ENCODE measurements at places on chromosomes 5 and 9. TPM values are rescaled to one million over a fixed set of nuclear protein-coding genes. Genes with fewer than 3 reads are reported as not detected.

PGM5 gene
- total RNA-seq = not detected

DNA sequence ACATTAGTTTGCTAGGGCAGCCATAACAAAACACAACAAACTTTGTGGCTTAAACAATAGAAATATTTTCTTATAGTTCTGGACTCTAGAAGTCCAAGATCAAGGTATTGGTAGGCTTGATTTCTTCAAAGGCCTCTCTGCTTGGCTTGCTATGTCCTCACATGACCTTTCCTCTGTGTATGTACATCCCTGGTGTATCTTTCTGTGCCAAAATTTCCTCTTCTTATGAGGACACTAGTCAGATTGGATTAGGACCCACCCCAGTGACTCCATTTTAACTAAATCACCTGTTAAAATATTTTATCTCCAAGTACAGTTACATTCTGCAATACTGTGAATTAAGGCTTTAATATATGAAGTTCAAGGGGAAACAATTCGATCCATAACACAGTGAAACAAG, 168.9 kb upstream of the CCNH start:
- H3K4me1 ChIP-seq = no peaks in the 10 kb centered on the region
- no peak for DNase-seq
- peaks cover 2% of the 10 kb centered on the region for H3K27me3 ChIP-seq

DNA sequence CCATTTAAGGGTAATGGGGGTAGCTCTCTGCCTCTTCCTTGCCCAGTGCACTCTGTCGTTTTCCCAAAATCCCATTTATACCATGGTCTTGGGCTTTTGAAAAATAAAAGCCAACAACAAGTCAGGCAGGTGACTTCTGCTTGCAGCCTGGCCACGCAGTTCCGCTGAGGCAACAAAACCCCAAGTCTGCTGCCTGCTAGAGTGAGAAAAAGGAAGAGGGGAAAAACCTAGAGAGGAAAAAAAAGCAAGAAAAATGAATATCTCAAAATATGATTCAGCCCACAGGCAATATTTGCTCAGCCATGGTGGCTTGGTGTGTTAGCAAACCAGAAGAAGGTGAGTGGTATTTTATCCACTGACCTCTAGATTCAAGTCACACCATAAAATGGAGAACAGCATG, 148.2 kb upstream of the FSTL4 start:
- H3K36me3 ChIP-seq = no peaks in the 10 kb centered on the region
- H3K4me3 ChIP-seq = no peak overlapping the region
- peak; percentile 36 for DNase-seq
- peaks cover 3% of the 10 kb centered on the region for H3K27me3 ChIP-seq
- H3K4me1 ChIP-seq = no peaks in the 10 kb centered on the region
- no peak overlapping the region for H3K27ac ChIP-seq

DNA sequence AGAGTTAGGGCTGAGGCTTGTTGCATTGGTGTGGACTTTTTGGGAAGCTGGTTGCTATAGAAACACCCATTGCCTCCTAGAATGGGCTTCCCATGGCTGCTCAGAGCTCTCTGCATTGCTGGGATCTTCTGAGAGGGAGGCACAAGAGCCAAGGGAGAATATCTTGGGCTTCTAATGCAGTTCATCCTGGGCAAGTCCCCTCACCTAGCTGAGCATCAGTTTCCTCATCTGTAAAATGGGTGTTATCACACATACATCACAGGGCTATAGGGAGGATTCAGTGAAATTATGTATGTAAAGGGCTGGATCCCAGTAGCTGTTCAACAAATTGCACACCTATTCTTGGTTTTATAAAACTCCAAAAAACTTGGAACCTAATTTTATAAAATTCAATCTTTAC, 106.1 kb upstream of the ALDH1B1 start:
- no peaks in the 10 kb centered on the region for H3K4me1 ChIP-seq
- no peaks in the 10 kb centered on the region for H3K36me3 ChIP-seq
- H3K27me3 ChIP-seq = peaks cover 41% of the 10 kb centered on the region

- H3K27me3 ChIP-seq = no peaks in the 10 kb centered on the region
- H3K27ac ChIP-seq = no peak overlapping the region
- no peak for DNase-seq
- no peak overlapping the region for H3K4me3 ChIP-seq
- H3K36me3 ChIP-seq = no peaks in the 10 kb centered on the region
These were observed 57.4 kb downstream of the OR2K2 start for GRCh38 chr9:111272581-111272980.

DNA sequence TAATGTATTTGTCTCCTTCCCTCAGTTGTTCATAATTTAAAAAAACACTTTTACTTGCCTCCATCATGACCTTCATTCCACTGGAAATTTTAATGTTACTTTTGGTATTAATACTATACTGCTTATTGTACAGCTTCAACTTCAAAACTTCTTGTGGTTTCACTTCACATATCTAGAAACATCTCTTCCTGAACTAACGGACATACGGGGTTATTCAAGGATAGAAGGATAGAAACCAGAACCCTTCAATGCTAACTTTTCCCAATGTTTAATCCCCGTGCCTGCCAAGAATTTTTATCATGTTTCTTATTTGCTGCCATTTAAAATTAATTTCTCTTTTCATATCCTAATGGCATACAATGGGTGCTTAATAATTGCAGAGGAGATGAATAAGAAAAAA, 36.3 kb upstream of the SETD9 start:
- no peak for DNase-seq
- no peaks in the 10 kb centered on the region for H3K4me1 ChIP-seq
- H3K27ac ChIP-seq = no peak overlapping the region
- peaks cover 58% of the 10 kb centered on the region for H3K36me3 ChIP-seq
- no peaks in the 10 kb centered on the region for H3K27me3 ChIP-seq

- peak overlapping the region; percentile 10 for H3K4me3 ChIP-seq
- H3K27ac ChIP-seq = peak overlapping the region; percentile 63
- H3K27me3 ChIP-seq = no peaks in the 10 kb centered on the region
- no peak for DNase-seq
- H3K36me3 ChIP-seq = peaks cover 24% of the 10 kb centered on the region
- H3K4me1 ChIP-seq = peaks cover 69% of the 10 kb centered on the region
These were observed 50.4 kb downstream of the RUSC2 start for GRCh38 chr9:35540315-35540714.

DNA sequence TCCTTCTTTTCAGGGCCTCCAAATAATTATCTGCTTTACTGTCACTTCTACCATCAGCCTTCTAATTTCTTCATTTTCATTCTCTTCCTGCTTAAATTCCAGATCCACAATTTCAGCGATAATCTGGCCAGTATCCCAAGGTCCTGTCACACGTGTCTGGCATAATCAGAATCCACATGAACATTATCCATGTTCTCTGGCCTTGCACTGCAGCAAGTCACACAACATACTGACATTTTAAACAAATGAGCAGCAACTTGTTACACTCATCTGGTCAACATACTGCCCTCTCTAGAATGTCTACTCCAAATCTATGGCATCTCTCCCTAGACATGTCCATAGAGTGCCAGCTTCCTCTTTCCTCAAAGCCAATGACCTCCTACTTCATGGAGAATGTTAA, 43.8 kb upstream of the RASEF start:
- H3K36me3 ChIP-seq = no peaks in the 10 kb centered on the region
- DNase-seq = no peak
- peaks cover 3% of the 10 kb centered on the region for H3K27me3 ChIP-seq
- H3K4me3 ChIP-seq = no peak overlapping the region

ACOT12 gene
- total RNA-seq = not detected

DNA sequence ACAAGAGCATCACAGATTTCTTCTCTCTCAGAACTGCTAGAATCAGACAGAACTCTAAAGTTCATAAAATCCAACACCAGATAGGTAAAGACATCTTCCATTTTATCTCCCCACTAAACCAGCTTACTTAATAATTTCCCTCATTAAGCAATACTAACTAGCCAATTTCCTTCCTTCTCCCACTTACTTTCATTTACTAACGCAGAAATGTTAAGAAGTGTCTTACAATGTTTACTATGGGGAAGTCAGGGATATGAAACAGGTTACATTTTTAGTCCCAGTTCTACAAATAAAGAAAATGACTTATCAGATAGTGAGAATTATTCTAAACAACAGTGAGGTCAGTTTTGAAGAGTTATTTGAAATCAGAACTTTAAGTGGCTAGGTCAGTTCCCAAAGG, 236.5 kb downstream of the FBXL17 start:
- no peaks in the 10 kb centered on the region for H3K36me3 ChIP-seq
- no peaks in the 10 kb centered on the region for H3K27me3 ChIP-seq
- no peak overlapping the region for H3K4me3 ChIP-seq
- DNase-seq = no peak

GRCh38 chr9:123524866-123525265, 168.9 kb downstream of the CRB2 start:
- no peak for DNase-seq
- no peaks in the 10 kb centered on the region for H3K4me1 ChIP-seq
- H3K27me3 ChIP-seq = no peaks in the 10 kb centered on the region
- no peak overlapping the region for H3K4me3 ChIP-seq
- peaks cover 6% of the 10 kb centered on the region for H3K36me3 ChIP-seq

- H3K36me3 ChIP-seq = no peaks in the 10 kb centered on the region
- peaks cover 7% of the 10 kb centered on the region for H3K27me3 ChIP-seq
- peaks cover 3% of the 10 kb centered on the region for H3K4me1 ChIP-seq
- H3K4me3 ChIP-seq = no peak overlapping the region
- no peak overlapping the region for H3K27ac ChIP-seq
These were observed 58.8 kb downstream of the MTRR start for GRCh38 chr5:7927466-7928375.

DNA sequence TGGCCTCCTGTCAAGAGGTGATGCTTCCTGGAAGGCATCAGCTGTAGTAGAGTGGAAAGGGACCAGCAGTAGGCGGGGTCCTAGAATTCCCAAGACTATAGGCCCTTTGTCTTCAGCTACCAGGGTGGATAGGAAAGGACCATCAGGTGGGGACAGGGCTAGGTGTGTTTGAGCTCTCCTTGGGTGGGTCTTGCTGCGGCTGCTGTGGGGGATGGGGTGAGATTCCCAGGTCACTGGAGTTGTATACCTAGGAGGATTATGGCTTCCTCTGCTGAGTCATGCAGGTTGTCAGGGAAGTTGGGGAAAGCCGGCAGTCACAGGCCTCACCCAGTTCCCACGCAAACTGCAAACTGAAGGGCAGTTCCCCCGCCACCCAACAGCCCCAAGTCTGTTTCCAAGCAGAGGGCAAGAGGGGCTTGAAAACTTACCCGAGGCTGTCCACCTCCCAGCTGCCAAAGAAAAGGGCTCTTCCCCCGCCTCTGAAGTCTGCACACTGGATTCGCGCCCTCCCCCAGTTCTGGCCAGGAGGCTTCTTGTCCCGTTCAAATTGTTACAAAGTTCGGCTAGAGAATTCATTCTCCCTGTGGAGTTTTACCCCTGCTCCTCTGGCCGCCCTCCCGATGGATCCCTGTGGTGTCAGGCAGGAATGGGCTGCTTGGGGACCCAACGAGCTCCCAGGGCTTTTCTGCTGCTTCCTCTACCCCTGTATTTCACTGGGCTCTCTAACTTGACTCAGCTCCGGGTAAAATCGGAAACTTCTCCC, 23.0 kb upstream of the ECM2 start:
- peaks cover 20% of the 10 kb centered on the region for H3K4me1 ChIP-seq
- no peak for DNase-seq
- H3K4me3 ChIP-seq = no peak overlapping the region
- H3K36me3 ChIP-seq = peaks cover 2% of the 10 kb centered on the region

GRCh38 chr9:101254733-101255433, 129.9 kb downstream of the BAAT start:
- DNase-seq = no peak
- no peaks in the 10 kb centered on the region for H3K4me1 ChIP-seq
- no peak overlapping the region for H3K27ac ChIP-seq
- H3K4me3 ChIP-seq = no peak overlapping the region
- no peaks in the 10 kb centered on the region for H3K36me3 ChIP-seq
- H3K27me3 ChIP-seq = peaks cover 2% of the 10 kb centered on the region

DNA sequence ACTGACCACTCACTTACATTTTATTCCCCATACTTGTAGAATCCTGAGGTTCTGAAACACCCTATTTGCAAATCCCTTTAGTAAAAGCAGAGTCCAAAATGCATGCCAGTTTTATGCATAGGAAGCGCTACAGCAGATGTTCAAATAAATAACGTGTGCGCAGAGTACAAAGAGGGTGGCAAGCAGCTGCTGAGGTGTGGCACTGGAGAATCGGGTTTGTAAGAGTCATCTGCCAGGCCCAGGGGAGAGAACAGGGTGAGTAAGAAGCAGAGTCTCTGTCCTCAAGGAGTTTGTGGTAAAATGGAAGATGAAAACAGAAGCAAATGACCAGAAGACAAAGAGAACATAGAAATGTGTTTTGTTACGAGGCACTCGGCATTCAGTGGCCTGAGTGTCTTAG, 288.8 kb downstream of the GLIS3 start:
- no peak overlapping the region for H3K4me3 ChIP-seq
- H3K27ac ChIP-seq = no peak overlapping the region
- H3K27me3 ChIP-seq = no peaks in the 10 kb centered on the region
- no peaks in the 10 kb centered on the region for H3K36me3 ChIP-seq
- no peak for DNase-seq

GPR21 gene
- total RNA-seq = 3.4 TPM

TMEM215 gene
- not detected for total RNA-seq

- peak overlapping the region; percentile 20 for H3K27ac ChIP-seq
- H3K4me1 ChIP-seq = peaks cover 20% of the 10 kb centered on the region
- peak; percentile 73 for DNase-seq
- peaks cover 2% of the 10 kb centered on the region for H3K36me3 ChIP-seq
- H3K27me3 ChIP-seq = no peaks in the 10 kb centered on the region
These were observed 49.9 kb downstream of the PTPN3 start for GRCh38 chr9:109448223-109448622.

FBXL7 gene
- total RNA-seq = 28.4 TPM

DNA sequence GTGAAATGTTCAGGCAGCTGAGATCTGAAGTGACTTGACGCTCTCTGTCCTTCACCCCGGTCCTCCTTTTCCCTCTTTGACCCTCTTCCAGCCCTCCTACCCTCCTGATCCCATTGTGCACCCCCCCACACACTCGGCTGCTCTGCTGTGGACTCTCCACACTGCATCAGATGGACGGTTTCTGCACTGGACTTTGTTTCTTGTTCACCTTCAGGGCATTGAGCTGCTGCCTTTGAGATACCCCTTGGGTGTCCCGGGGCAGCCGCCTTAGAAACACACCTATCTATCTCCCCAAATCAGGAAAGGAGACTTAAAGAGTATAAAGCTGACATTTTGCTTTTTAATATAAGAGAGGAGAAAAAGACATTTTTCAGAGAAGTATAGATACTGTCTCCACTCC, 27.5 kb downstream of the AMBP start:
- peaks cover 60% of the 10 kb centered on the region for H3K36me3 ChIP-seq
- H3K27ac ChIP-seq = no peak overlapping the region
- no peak overlapping the region for H3K4me3 ChIP-seq

- H3K4me3 ChIP-seq = no peak overlapping the region
- DNase-seq = no peak
- peaks cover 18% of the 10 kb centered on the region for H3K27me3 ChIP-seq
These were observed 37.0 kb upstream of the ARL15 start for GRCh38 chr5:54347221-54347865.

- H3K27me3 ChIP-seq = no peaks in the 10 kb centered on the region
- H3K4me1 ChIP-seq = no peaks in the 10 kb centered on the region
- H3K36me3 ChIP-seq = no peaks in the 10 kb centered on the region
- no peak overlapping the region for H3K4me3 ChIP-seq
- no peak overlapping the region for H3K27ac ChIP-seq
- no peak for DNase-seq
These were observed 53.4 kb upstream of the PAM start for GRCh38 chr5:102701748-102702147.

DNA sequence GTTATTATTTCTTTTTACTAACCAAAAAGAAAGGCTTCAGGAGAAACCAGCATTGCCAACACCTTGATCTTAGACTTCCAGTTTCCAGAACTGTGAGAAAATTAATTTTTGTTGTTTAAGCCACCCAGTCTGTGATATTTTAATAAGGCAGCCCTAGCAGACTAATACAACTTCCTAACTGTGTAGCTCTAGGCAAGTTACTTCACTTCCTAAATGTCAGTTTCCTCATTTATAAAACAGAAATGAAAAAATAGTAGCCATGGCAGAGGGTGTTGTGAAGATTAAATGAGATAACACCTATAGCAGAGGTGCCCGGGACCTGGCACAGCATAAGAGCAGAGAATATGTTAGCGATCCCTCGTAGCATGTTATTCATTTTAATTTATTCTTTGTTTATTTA, 66.6 kb upstream of the HAND1 start:
- no peak overlapping the region for H3K27ac ChIP-seq
- H3K27me3 ChIP-seq = peaks cover 64% of the 10 kb centered on the region
- H3K36me3 ChIP-seq = no peaks in the 10 kb centered on the region
